ENCODE measurements at places on chromosomes 5 and 9.

GRCh38 chr9:99663856-99664255, 157.8 kb upstream of the NR4A3 start:
- no peak for DNase-seq

- DNase-seq = no peak
Measured at GRCh38 chr5:134008266-134008749, 3.5 kb upstream of the VDAC1 start.

DNA sequence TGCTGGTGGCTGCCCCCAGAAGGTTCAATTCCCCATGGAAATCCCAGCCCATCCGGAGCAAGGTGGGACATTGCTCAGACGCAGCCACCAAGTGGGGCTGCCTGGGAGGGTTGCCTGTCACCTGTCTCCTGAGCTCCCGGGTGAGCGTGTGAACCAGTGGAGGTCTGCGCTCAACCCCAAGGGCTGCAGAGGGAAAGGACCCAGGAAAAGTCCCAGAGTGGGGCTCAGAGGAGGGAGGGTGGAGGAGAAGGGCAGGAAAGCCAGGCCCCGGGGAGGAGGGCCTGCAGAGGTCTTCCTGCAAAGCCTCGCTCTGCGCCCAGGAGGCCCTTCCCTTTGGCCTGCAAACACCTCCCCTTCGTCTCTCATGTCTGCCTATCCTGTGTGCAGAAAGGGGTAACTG, 119.5 kb upstream of the SARDH start:
- no peak for DNase-seq

GRCh38 chr9:131277910-131278701, 1.8 kb upstream of the FAM78A start:
- peak; percentile 91 for DNase-seq

DNA sequence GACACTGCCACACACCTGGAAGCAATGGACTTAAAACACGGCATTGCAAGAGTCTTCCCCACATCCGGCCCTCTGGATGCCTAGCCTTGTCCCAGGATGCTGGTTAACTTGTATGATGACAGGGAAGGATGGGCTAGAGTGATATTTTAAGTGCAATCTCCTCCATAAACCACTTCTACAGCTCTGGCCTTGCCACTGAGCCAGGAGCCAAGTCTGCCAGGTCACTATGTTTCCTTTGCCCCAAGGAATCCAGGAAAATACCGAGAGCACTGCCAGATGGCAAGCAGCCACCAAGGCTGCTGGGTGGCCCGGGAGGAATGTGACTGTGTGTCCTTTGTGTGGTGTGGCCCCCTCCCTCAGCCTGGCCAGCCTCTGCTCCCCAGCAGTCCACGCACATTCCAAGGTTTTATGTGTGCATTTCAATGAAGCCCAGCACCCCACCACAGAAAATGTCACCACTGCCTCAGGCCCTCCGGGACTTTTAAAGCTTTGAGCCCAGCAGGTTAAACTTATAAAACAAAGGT, 106.0 kb downstream of the FRMD3 start:
- DNase-seq = no peak

- no peak for DNase-seq
Measured at GRCh38 chr9:131986089-131986488, 93.6 kb downstream of the MED27 start.

- DNase-seq = no peak
Measured at GRCh38 chr5:138064526-138064925, 19.3 kb upstream of the WNT8A start.

DNA sequence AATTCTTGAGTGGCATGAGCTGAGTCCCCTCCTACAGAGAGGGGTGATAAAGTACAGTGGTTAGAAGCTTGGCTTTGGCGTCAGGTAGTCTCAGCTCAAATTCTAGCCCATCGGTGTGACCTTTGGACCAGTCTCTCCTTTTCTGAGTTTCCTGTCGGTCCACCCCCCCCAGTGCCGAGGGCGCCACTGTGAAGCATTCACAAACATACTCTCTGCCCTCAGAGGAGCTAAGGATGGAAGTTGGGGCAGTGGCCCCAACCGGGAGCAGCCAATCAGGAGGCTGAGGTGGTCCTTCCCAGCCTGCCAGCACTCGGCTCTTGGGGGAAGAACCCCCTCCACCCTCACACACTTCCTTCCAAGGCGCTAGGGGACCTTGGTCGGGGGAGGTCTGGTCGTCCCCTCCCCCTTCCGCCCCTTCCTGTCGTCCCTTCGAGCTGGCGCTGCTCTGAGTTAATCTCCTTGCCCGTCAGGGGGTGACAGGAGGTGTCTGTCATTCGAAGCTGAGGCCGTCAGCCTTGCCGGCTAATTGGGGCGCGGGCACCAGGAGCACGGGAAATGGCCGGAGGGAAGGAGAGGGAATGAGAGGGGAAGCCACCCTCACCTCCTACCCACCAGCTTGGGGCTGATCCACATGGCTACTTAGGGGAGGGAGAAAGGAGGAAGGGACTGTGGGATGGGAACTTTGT, 53.0 kb downstream of the CXXC5 start:
- no peak for DNase-seq

DNA sequence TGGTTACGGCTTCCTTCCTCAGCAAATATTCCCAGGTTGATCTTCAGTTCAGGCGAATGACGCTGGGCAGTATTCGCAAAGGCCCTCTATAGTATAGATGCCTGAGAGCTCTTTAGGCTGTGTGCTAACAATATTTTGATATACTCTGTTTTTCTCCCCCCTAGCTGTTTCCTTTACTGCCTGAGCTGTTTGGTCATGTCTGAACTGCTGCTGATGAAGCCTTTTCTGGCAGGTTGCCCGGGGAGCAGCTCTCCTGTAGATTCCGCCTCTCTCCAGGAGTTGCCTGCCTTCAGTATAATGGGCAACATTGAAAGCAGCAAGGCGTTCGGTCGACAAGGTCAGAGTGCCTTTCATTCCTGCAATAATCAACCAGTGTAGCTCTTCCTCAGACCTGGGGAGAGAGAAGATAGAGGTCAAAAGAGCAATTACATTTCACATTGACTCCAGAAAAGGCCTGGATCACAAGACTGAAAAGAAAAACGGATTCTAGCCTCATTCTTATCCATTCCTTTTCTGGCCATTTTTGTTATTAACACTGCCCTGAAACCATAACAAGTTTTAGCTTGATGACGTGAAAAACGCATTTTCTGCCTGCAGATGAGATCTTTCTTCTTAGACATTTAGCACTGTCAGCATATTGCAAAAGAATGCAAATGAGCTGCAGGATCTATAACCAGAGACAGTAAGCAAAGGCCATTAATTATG, 60.1 kb upstream of the ZNF608 start:
- DNase-seq = no peak

- DNase-seq = no peak
Measured at GRCh38 chr5:170078458-170078857, 27.2 kb upstream of the FOXI1 start.

DNA sequence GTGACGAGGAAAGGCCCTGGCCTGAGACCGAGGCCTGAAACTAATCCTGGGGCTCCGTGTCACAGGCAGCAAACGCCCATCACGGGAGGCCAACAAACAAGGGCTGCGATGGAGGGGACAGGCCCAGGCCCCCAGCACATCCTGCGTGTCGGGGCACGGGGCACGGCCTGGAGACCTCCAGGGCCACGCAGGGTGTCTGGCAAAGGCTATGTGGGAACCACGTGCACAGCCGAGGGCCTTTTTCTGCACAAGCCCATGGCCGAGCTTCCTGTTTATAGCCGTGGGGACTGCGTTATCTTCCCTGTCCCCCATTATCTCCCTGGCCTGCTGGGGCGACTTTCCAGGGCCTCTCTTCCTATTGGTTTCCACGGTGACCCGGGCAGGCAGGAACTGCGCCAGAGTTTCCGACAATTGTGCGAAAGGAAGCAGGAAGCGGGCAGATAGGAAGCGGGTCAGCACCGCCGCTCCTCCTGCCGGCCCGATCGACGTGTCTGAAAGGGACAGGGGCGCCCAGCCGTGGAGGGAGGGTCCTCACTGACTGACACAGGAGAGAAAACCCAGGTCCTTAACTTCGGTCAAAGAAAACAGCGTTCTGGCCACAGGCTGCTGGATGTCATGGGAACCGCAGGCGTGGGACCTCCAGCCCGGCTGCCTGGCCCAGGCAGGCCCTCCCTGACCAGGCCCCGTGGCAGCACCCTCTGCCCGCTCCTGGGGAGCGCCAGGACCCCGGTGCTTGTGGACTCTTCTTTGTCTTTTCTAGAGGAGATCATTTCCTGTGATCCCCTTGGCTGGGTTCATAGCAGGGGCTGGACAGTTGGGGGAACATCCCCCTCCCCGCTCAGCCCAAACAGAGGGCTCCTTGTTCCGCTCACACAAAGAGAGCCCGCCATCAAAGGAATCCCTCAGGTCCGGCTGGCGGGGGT, 29.1 kb upstream of the SEC16A start:
- no peak for DNase-seq

- no peak for DNase-seq
Measured at GRCh38 chr5:159040181-159040580, 59.5 kb downstream of the EBF1 start.

- no peak for DNase-seq
Measured at GRCh38 chr5:116157902-116158301, 73.1 kb downstream of the COMMD10 start.

GRCh38 chr5:110371725-110372041, 354.8 kb downstream of the TMEM232 start:
- DNase-seq = no peak

- no peak for DNase-seq
Measured at GRCh38 chr5:40683305-40683704, 3.6 kb downstream of the PTGER4 start.

DNA sequence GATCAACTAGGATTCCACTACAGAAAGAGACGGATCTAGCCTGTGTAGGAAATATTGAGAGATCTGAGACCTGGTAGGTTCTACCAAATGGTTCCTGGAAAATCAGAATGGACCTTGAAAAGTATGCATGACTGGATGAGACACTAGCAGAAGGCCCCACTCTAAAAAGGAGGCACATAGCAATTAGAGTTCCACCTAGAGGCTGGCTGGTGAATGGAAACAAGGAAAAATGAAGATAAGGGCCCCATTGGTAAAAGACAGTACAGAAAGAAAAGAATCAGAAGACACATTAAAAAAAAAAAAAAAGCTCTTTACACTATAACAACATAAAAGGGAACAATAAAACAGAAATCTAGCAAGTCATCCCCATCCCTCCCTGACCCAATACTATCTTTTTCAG, 518.5 kb downstream of the NR2F1-AS1 start:
- no peak for DNase-seq

DNA sequence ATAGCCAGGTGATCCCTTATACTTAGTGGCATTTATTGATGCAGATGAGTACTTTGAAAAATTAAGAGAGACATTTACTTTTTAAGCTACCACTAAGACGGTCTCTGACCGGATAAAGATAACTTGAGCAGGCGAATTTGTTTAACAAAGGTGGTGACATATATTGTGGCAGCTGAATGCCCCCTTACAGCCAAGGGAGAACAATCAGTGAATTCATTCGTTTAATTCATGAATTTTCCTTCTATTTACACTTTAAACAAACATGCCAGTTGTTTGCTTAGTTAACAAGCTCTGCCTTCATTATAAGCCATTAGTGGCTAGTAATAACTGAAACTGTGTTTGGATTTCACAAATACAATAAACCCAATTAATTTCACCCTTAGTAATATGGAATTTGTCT, 187.1 kb downstream of the AOPEP start:
- no peak for DNase-seq

GRCh38 chr5:19880859-19881436, 107.1 kb downstream of the CDH18 start:
- no peak for DNase-seq

- DNase-seq = peak; percentile 84
Measured at GRCh38 chr9:126690431-126691051, 76.8 kb downstream of the LMX1B start.

DNA sequence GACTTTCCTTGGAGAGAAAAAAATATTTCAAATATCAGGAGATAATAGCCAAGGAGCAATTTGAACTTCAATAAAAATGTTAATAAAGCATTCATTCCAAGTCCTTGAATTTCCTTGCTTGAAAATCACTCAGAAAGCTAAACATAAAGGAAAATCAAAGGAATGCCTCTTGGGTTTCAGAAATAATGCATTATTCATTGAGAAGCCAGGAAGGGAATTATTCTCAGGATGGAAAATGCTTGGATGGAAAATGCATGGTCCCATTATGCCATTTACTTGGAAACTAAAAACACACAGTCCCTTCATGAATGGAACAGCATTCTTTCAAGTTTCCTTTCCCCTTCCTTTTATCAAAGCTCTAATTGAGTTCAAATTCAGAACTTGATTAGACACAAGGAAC, 160.9 kb downstream of the LPAR1 start:
- no peak for DNase-seq

GRCh38 chr9:5643005-5643624, 14.2 kb downstream of the RIC1 start:
- DNase-seq = no peak

- no peak for DNase-seq
Measured at GRCh38 chr9:28234133-28234893, 661.0 kb upstream of the C9orf72 start.

GRCh38 chr9:130027533-130028365, 15.2 kb downstream of the FNBP1 start:
- no peak for DNase-seq

DNA sequence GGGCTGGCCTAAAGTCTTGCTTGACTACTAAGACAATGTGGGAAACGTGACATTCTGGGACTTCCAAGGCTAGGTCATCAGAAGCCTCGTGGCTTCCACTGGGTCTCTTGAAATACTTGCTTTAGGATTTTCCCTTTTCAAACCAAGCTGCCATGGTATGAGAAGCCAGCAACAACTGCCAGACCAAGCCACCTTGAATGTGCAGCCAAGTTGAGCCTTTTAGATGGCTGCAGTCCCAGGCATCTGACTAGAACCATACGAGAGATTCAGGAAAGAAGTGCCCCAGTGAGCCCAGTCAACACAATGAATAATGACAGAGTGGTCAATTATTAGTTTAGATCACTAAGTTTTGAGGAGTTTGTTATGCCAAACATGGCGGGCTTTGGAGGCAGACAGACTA, 143.3 kb downstream of the SLF1 start:
- DNase-seq = no peak

- no peak for DNase-seq
Measured at GRCh38 chr9:79357616-79358015, 214.1 kb upstream of the TLE4 start.

DNA sequence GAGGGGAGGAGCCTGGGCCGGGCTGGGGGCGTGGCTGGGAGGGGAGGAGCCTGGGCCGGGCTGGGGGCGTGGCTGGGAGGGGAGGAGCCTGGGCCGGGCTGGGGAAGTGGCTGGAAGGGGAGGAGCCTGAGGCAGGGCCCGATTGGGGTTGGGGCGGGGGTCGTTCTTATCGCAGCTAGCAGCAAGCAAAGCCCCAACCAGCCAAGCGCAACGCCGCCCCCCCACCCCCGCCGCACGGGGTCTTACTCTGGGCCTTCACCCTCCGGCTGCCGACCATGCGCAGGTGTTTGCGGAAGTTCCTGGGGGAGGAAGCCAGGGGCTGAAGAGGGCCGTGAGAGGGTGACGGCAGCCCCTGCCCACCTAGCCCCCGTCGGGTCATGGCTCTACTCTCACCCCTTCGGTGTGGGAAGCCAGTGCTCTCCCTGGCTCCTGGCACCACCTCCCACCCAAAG, 5.0 kb downstream of the NSMF start:
- peak; percentile 73 for DNase-seq

DNA sequence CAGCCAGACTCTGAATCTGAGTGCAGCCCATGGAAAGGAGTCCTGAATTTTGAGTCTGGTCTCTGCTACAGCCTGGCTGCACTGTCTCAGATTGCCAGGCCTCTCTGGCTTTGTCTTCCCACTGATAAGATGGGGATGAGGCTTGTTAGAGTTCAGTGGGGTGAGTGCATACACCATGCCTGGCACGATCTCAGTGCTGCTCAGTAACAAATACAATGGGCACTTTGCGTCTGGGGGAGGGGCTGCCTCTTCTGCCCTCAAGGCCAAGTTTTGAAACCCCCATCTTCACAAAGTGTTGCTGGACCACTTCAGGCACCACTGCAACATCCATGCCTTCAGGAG, 49.0 kb downstream of the PPARGC1B start:
- no peak for DNase-seq
